Naive B cell (primary cell): ENCODE measurements at places on chromosomes 13 and 19. TPM values are rescaled to one million over a fixed set of nuclear protein-coding genes. Genes with fewer than 3 reads are reported as not detected.

GRCh38 chr13:39920613-39921012 is 265.2 kb downstream of the COG6 start:
- no peak for DNase-seq

- DNase-seq, result no peak
Observed at GRCh38 chr13:40204246-40204645, 462.2 kb downstream of the FOXO1 start.

DNA sequence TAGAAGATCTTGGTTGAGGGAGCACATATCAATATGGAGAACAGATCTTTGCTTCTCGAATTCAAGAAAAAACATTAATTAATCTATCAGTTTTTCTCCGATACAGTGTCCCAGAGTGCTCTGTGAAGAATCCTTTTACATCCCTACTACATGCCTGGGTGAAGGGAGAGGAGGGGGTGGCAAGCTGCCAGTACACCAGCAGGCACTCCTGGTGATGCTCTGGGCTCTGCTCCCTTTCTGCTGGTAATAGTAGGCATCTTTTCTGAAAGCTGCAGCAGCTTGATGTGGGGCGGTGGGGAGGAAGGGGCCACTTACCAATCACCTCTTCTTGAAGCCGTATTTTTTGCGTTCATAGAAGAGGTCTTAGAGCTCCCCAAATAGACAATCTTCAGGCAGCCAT is 30.7 kb downstream of the PBX4 start:
- DNase-seq, result no peak

INSL3 gene
- 0.69 TPM for polyA plus RNA-seq

DNA sequence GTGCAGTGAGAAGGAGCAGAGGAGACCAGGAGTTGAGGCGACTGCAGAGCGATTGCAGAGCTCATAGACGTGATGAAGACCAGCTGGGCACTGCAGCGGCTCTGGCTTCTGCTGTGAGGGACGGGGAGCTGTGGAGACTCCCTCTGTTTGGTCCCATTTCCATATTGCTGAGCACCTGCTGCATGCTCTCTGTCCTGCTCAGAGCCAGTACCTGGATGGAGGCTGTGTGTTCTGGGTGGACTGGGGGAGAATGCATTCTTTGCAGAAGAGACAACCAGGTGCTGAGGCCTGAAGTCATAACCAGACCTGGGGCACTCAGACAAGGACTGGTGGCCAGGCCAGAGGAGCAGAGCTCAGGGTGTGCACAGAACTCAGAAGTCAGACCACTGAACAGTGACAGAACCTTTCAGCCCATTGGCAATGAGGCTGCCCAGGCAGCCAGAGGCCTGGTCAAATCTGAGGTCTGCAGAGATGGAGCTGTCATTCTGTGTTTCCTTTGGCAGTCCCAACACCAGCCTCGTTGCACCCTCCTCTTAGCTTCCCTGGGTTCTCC is 1.3 kb upstream of the A1BG start:
- no peak for DNase-seq

RNF17 gene
- 0.34 TPM for polyA plus RNA-seq

- DNase-seq, result no peak
Observed at GRCh38 chr13:103009051-103009840, 57.0 kb downstream of the SLC10A2 start.

- DNase-seq, result no peak
Observed at GRCh38 chr19:44598355-44598754, 15.0 kb upstream of the IGSF23 start.

DNA sequence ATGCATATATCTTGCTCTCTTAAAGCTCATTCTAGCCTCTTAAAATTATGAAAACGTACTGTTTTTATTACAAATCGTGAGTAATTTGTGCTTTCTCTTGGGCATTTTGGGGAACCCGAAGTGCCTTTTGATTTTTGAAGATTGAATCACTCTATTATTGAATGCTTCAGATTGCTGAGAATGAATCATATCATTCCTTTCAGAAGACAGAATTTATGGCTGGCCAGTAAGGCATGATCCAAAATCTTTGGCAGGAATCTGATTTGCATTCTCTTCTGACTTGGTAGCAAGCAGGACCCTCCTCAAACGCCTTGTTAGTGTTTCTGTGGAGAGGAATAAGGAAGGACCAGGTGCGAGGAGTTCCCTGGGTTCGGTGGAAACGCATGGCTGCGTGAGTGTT is 49.5 kb downstream of the STARD13 start:
- no peak for DNase-seq

GRCh38 chr19:13063461-13064091 is 39.1 kb downstream of the LYL1 start:
- DNase-seq, result no peak

GRCh38 chr13:42211704-42212464 is 60.1 kb upstream of the AKAP11 start:
- DNase-seq, result no peak

- DNase-seq, result no peak
Observed at GRCh38 chr19:42400404-42400803, 10.3 kb upstream of the CNFN start.

PSG6 gene
- not detected for polyA plus RNA-seq

- DNase-seq, result no peak
Observed at GRCh38 chr19:38839816-38840582, 8.4 kb upstream of the ECH1 start.

DAZAP1 gene
- 6.4 TPM for polyA plus RNA-seq

LIM2 gene
- not detected for polyA plus RNA-seq

DNA sequence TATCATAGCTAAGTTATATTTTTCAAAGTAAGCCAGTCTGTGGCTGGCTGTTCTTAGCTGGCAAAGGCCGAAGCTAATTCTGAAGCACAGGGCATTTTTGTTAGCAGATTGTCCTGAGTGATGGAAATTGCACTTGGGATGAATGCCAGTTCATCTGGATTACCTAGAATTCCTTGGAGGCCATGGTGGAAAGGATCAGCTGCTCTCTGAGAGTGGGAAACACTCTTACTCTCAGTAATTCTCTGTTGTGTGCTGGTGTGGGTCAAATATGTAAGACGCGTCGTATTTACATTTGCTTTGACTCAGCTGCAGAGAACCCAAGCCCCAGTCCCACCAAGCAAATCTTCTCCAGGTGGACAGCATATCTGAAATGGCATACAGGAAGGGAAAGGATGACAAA is 60.7 kb upstream of the C1QTNF9B start:
- no peak for DNase-seq

DNA sequence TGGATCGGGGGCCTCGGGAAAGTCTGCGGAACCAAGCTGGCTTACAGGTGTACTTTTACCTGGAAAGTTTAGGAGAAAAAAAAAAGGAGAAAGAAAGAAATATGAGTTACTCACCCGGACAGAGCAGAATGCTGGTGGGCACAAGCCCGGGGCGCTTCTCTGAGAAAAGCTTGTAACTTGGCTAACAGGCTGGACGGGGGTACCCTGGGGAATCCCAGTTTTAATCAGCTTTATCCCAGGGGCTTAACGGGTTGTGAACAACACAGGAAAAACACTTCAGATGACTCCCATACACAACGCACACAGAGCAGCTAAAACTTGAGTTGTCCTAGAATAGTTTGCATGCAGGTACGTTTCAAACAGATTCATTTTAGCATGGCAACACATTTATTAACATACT is 37.3 kb downstream of the KLF2 start:
- DNase-seq, result no peak

PTGER1 gene
- not detected for polyA plus RNA-seq

DNA sequence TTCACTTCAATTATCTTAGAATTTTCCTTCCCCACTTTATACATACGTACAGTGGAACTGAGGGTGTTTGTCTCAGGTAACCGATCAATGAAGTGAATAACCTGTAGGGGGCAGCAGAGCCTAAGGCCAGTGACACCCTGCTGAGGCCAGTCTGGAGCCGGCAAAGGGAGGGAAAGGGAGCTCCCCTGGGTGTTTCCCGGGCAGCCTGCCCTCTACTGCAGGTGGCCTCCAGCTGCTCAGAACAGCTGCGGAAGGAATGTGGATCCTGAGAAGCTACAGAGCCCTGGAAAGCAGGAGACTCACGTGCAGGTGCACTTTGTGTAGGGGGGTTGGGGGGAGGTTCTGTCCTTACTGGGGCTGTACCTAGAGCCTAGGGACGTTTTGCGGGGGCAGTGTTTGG is 832 bp upstream of the ZNF491 start:
- peak; percentile 75 for DNase-seq

DNA sequence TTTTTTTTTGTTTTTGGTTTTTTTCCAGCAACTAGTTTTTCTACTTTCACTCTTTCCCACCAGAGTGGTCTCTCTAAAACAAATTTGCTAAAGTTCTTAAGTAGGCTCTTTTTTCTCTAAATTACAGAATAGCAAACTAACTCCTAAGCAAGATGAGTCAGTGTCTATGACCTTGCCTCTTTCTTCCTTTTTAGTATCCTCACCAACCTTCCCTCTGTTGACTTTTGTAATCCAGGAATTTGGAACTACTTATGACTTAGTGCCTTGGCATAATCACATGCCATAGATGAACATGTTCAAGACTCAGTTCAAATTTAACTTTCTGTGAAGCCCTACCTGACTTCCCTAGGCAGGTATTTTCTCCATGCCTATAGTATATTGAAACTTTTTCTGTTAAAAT is 32.3 kb upstream of the AKAP11 start:
- no peak for DNase-seq

DNA sequence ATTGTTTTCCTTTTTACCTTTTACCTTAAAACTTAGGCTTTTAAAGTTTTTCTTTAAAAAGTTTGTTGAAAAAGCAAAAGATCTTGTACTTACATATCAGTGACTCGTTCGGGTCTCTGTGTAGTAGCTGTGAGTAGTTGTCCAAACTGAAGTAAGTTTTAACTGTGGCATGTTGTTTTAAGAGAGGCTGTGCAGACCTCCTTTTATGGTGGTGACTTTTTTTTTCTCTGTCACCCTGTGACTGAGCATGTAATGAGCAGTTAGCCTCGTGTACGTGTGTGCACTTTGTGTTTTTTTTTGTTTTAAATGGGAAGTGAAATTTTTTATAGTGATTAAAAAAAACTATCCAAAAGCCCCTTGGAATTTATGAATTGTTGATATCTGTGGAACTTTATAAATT is at the start of gene GPR183:
Gene GPR183 (minus strand): TSS at position 153 of the 400 bp plus-strand sequence. CDS start 11,254 bp downstream, outside the sequence.
- peak; percentile 70 for DNase-seq

DNA sequence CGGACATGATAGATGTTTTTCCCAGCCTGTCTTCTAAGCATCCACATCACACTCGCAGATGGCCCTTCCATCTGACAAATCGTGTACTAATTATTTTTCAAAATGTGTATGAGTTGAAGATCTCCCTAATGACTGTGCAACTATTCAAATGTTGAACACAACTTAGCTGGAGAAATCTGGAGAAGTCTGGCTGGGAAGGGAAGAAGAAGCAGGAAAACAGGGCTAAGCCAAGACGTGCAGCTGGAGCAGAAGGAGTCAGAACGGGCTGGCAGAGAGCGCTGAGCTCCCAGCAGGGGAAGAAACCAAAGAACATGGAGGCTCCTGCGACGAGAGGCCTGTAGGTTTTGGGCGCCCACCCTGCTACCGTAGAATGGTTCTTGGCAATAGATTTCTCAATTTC is 13.2 kb upstream of the LATS2 start:
- no peak for DNase-seq

GYS1 gene
- 18.3 TPM for polyA plus RNA-seq

GRCh38 chr13:74444864-74445479 is 310.8 kb upstream of the KLF12 start:
- DNase-seq, result no peak

- no peak for DNase-seq
Observed at GRCh38 chr13:110466266-110466915, 95.1 kb downstream of the RAB20 start.

MBD3L3 gene
- not detected for polyA plus RNA-seq

DNA sequence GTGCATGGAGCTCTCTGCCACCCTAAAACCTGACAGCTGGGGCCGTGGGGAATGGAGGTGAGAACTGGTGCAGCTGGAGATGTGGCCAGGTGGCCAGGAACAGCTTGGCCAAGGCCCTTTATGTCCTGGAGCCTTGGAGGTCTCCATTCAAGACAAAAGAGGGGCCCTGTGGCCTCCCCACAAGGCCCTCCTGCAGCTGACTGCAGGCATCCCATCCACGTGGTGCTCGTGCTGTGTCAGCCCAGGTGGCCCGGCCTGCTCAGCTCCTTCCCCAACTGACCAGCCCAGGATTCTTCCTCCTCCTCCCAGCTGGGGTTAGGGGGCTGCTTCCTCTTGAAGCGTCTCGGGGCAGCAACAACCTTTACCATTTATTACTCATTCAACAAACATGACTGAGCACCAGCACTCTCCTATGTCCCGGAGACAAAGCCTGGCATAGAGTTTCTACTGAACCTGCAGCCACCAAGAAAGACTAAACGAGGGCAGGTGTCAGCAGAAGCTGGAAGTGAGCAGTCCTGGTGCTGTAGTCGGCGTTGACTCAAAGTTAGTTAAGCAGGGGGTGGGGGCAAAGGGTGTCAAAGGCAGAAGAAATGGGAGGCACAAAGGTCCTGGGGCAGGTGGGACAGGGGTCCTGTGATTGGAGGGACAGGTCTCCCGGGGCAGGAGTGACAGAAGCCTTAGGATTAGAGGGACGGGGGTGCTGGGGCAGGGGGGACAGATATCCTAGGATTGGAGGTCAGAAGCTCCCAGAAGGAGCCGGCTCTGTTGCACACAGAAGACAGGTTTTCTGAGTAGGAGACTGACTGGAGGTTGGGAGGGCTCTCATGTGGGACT is 23.3 kb upstream of the C13orf46 start:
- DNase-seq, result no peak

- no peak for DNase-seq
Observed at GRCh38 chr13:51675877-51676276, 91.6 kb downstream of the WDFY2 start.

PALM gene
- not detected for polyA plus RNA-seq

DNA sequence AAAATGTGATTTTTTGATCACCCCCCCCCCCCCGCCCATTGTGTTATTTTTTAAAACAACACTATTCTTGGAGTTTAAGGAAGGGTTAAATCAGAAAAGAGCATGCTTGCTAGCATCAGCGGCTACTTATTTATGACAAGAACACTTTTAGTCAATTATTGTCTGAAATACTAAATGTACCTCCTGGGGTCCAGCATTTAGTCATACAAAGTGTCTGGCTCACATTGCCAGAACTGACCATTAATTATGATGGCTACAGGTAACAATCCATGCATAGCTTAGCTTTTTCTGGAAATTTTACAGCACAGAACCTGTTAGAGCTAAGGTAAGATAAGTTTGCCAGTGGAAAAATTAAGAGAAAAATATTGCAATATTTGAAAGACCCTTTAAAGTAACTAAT is 90.1 kb downstream of the PCDH9 start:
- no peak for DNase-seq

DNA sequence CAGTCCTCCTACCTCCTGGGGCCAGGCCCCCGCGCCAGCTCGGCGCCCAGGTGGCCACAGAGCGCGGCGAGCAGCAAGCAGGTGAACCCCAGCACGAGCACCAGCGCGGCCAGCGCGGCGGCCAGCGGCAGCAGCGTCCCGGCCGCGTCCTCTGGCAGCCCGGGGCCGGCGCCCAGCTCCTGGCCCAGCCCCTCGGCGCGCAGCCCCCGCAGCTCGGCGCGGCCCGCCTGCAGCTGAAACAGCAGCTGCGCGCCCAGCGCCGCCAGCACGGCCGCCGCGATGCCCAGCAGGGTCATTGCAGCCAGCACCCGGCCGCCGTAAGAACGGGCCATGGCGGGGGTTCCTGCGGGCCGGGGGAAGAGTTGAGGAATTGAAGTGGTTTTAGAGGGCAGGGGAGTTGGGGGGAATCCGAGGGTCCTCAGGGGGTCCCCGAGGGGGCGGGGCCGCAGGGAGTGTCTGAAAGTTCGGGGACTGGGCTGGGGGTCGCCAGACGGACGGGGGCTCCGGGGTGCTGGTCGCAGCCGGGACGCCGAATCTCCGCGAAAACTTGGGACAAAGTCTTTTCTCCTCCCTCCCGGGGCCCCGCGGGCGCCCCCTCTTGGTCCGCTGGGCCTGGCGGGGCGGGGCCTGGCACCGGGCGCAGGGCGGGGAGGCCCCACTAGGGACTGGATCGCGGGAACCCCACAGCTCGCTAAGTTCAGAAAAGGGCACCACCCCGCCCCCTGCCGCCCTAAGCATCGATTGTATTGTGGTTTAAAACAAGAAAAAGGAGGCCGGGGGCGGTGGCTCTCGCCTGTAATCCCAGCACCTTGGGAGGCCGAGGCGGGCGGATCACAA is at the start of gene TMEM221:
Gene TMEM221 (minus strand): TSS at position 538 of the 837 bp plus-strand sequence. CDS start 206 bp downstream, at position 332.
- DNase-seq, result peak; percentile 46
